ENCODE measurements at places on chromosomes 2 and 18.

GRCh38 chr2:86617738-86618137 lies 5.9 kb downstream of the RNF103 start:
- DNase-seq = no peak

DNA sequence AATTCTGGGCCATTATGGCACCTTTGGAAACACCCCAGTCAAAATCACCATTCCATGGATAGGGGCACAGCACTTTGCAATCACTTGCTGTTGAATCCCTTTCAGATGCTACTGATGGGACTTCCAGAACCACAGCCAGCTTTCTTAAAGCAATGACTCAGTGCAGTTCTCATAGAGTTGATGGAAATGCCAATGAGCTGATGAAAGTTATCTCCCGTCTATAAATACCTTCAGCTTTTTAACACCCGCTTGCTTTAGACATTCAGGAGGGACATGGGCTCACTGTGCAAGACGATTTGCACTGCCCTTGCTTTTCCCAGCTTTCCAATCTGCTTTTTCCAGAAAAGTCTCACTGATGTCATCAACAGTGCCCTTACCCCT lies 66.7 kb upstream of the RPL31 start:
- DNase-seq = no peak

DNA sequence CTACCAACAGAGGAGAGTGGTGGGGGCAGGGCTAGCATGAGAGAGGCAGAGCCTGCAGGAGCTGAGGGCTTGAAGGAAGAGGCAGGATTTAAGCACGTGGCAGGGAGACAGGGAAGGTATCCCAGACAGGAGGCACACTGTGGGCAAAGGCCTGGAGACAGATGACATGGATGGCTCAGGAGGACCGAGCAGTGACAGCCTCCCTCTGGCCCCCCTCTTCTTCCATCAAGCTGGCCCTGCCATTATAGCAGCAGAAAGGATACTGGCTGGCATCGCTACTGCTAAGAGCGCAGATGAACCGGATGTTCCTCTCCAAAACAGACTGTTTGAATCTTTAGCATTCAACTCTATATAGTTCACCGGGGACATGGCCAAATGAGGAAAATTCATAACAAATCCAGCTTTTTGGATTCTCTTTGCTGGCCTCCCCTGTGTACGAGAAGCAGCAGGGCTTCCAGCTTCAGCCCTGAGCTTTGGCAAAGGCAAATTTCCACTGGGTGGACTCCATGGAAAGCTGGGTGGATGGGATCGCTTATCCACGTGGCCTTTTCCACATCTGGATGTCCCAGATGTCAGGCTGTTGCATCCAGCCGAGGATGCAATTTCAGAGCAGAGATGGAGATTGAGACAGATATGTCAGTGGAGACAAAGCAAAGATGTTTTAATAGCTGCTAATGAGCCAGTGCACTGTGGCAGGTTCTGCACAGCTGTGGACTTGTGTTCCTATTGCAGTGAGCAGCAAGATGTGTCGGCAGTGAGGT lies 36.2 kb downstream of the CAPN13 start:
- DNase-seq = no peak

GRCh38 chr2:135741043-135741394 lies 636 bp upstream of the UBXN4 start:
- no peak for DNase-seq

DNA sequence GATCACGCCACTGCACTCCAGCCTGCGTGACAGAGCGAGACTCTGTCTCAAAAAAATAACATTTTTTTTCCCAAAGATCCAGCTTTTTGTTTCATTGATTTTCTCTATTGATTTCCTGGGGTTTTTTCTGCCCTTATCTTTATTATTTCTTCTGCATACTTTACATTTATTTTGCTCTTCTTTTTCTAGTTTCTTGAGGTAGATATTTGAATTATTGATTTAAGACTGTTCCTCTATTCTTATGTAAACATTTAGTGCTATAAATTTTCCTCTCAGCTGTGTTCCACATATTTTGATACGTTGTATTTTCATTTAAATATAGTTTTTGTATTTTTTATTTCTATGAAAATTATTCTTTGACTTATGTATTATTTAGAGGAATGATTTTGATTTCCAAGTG lies 89.8 kb downstream of the TEX51 start:
- no peak for DNase-seq

DNA sequence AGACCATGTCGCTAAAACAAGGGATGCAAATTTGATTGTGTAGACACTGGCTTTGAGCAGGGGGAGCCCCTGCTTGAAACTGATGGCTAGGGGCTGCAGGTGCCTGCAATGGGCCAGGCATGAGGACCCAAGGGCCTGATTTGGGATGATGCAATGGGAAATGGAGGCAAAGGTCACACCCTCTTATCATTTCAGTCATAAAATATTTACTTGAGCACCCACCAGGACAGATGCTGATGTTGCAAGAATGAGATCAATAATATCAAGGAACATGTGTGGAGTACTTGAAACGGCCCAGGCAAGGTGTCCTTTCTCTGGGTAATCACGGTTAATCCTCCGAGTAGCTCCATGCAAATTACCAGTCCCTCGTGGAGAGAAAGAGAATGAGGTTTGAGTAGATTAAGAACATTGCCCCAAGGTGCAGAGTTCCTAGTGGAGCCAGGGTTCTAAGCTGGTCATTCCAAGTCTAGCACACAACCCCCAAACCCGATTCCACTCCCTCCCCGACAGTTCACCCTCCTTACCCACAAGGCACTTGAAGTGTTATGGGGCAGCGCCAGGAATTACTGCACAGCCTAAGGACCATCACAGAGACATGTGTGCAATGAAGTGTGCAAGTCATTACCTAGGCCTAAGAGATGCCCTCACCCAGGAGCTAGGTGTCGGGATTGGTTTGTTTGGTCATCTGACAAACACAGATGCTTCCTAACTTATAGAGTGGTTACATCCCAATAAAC lies 14.0 kb upstream of the TMBIM1 start:
- no peak for DNase-seq

GRCh38 chr2:44716131-44716530 lies 225.4 kb upstream of the SIX3 start:
- no peak for DNase-seq

DNA sequence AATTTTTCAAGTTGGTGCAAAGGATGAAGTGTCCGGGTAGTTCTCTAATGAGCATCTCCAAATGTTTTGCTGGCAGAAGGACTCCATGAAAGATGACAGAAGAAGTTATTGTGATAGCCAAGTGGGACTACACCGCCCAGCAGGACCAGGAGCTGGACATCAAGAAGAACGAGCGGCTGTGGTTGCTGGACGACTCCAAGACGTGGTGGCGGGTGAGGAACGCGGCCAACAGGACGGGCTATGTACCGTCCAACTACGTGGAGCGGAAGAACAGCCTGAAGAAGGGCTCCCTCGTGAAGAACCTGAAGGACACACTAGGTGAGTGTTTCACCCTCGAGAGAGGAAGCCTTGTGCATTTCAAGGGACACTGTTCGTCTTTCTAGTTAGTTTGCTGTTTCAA lies 110.3 kb downstream of the NCK2 start:
- no peak for DNase-seq

- no peak for DNase-seq
Measured at GRCh38 chr2:224151680-224152310, 112.7 kb upstream of the SERPINE2 start.

GRCh38 chr18:52341103-52341432 lies 1.1 kb downstream of the DCC start:
- no peak for DNase-seq

DNA sequence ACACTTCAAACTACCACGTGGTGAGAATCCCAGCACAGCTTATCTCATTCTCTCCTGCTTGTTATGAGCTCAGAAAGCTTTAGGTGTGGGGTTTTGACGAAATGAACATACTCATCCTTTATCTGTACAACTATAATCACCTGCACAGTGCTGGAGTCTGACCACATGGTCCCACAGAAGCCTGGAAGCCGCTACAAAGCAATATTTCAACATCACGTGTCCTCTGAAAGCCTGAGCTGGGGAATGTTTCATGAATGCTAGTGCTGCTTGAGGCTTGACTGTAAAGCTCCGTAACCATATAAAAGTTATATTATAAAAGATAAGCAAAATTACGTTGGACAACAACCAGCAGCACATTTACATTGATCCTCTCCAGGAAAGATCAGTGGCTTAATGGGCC lies 43.9 kb downstream of the PIEZO2 start:
- DNase-seq = no peak

DNA sequence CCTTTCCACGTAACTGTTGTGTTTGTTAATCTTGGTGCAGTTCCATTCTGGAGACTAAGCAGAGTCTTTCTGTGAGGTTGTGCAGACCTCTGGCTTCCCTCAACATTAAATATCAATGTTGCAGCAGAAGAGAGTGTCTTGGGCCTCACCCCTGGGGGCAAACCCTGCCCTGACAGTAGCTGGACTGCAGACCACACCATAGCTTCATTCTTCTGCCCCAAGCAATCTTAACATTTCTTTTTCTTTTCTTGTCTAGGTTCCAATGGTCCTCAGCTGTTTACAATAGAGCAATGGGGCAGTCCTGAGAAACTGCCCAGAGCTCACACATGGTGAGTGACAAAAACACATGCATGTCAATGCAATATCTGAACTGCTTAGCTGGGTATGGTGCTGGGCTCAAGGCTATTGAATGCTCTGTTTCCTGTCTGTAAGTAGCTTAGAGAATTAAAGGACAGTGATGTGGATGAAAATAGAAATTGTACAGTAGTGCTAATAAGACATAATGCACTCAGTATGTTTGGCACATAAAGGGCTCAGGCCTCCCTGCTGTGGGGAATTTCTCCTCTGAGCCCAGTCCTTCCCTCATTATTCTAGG lies 237.6 kb downstream of the ALPK2 start:
- no peak for DNase-seq

GRCh38 chr2:158113741-158114295 lies 12.1 kb downstream of the UPP2 start:
- DNase-seq = no peak

DNA sequence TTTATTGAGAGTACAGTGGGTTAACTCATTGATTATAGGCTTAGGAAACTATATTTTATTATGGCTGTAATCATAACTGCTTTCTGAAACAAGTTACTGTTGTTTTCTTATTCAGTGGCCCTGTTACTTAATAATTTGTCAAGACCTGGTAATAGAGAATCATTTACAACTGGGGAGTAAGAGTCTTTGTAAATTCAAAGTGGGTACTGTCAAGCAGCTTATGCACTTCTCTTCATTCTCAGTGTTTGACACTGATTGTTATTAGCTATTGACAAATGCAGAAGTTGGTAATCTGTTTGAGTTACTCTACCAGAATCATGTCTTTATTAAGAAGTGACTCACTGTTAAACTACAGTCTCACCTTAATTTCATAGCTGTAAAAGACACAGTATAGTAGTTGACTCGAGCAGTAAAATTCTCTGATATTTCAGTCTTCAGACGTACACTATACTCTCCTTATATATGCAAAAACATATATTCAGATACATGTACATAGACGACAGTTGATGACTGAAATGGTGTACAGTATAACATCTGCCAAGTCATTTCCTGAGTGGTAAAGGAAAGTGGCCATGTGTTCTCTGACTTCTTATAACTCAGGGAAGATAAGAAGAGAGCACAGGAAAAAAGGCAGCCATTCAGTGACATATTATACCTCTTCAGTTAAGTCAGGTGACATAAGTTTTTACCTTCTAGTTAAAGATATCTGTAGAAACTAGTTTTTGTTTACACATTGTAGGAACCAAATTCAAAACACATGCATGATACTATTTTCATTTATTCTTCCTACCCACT lies 36.0 kb upstream of the TTC27 start:
- peak; percentile 20 for DNase-seq

DNA sequence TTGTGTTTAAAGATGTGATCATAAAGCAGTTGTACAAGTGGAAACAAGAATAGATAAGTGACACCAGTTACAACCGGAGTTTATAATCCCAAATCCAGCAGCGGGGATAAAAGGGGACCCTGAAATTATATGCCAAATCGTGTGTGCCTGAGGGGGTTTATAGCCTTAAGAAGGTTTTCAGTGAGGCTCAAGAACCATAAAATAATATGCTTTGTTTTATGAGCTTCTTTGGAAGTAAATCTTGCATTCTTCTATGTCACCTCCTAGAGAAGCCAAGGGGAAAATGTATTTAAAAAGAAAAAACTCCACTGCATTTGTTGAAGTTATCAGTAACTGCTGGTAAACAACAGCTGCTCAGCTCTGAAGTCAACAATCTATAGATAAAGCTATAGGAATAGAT lies 25.8 kb upstream of the MAP3K20 start:
- no peak for DNase-seq

GRCh38 chr18:75779450-75779849 lies 351.9 kb upstream of the SMIM21 start:
- no peak for DNase-seq

DNA sequence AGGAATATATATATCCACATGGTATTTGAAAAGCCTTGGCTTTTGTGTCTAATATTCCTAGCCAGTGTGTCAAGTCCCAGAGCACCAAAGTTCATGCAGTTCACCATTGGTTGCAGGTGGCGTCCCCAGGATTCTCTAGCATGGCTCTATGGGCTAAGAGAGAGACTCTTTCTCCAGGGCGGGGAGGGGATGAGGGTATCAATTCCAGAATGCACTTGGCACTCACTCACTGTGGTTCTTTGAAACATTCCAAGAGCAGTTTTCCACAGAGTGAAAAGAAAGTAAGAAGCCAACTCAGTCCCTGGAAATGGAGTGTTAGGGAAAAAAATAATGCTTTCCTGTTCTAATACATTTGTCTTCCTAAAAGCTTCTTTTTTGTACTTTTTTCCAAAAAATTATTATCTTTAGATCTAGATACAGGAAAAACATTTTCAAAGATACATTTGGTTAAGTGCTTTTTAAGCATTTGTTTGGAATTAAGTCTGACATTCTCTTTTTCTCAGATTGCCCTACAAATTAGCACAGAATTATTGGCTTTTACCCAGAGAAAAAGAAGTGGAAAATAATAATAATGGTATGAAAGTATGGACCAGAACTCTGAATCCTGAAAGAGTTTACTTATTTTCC lies 239.9 kb downstream of the PAX3 start:
- no peak for DNase-seq

DNA sequence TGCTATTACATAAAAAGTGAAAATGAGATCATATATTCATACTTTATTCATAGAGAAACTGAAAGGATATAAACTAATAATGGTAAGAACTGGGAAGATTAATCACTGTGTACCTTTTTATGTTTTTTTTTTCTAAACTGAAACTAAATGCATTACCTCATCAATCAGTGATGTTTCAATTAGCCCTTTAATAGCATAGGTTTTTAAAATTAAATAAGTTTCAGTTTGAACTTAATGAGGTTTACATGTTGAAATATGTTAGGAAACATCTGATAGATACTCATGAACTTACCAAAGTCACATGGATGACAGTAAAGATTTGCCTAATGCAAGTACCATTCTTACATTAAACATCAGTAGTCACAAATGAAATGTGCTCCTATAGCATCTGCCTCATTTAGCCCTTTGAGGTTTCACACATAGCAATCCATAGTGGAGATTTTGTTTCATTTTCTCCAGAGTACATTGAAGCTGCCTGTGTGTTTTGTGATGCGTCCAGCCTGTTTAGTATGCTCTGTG lies 8.9 kb downstream of the MAPRE2 start:
- no peak for DNase-seq

Data from CD4-positive, alpha-beta T cell treated with Interleukin-15 for 4 hours (primary cell).